Cortex of kidney (tissue), 1 donor: ENCODE measurements at places on chromosomes 6 and 20.

DNA sequence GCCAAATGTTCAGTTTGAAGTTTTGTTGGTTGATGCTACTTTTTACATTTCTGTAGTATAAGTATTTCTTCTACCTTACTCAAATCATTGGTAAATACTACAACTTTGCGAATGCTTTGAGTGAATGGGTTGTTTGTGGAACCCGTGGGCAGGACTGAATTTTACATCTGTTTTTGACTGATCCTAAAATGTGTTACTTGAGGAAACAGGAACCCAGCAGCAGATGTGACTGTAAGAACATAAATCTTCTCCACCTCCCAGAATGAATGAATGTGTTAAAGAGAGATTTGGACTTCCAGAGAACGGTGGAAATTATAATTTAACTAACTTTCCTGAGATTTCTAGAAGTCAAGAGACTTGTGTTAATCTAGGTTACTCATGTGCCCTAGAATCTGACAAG lies 728.5 kb upstream of the MARCKS start:
- DNase-seq, result no peak

DNA sequence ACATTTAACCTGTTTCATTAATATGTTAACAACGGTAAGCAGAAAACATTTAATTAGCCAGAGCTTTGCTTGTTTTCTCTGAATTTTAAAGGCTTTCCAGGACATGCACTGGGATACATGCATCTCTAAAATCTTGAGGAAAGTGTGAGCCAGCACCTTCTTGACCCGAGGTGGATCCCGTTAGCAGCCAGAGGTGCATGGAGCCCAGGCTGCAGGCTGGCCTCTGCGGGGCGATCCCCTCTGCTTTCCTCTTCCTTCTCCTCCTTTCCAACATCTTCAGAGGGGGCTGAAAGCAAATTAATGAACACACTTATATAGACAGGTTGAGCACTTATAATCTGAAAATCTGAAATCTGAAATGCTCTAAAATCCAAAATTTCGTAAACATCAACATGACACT lies 128.7 kb upstream of the CST7 start:
- DNase-seq, result no peak

- no peak for DNase-seq
These were observed 12.8 kb upstream of the MANBAL start for GRCh38 chr20:37276494-37277252.

GRCh38 chr20:43416591-43417228 lies 41.0 kb upstream of the SRSF6 start:
- DNase-seq, result no peak

DNA sequence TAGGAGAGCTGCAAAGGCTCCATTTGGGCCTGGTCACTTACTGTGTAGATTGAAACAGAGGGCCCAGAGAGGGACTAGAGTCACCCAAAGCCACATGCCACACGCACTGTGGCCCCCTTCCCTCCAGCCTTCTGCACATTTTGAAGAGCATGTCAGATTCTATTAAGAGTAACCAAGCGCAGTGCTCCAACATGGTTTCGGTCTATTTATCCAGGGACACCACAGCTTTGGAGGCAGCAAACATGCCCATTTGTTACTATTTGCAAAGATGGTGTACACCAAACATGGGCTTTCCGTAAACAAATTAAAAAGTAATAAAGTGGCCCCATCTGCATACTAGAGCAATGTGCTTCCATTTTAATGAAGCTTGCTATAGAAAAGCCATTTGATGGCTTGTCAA lies 43.7 kb upstream of the CCDC167 start:
- no peak for DNase-seq

DNA sequence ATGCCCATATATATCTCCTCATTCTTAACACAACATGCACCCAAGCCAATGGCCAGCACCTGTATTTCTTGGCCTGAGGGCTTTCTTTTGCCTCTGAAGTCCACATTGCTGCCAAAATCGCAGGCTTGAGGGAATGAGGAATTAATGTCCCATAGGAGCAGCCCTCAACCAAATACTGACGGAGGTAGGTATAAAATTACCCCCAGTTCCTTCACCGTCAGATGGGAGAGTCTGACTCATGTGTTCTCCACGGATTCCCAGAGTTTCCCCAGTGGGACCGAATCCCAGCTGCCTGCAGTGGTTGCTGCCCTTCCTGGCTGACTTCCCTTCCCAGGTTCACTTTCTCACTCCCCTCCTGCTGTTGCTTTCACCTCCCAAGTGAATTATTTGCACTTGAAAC lies 602.2 kb upstream of the NOX3 start:
- no peak for DNase-seq

DNA sequence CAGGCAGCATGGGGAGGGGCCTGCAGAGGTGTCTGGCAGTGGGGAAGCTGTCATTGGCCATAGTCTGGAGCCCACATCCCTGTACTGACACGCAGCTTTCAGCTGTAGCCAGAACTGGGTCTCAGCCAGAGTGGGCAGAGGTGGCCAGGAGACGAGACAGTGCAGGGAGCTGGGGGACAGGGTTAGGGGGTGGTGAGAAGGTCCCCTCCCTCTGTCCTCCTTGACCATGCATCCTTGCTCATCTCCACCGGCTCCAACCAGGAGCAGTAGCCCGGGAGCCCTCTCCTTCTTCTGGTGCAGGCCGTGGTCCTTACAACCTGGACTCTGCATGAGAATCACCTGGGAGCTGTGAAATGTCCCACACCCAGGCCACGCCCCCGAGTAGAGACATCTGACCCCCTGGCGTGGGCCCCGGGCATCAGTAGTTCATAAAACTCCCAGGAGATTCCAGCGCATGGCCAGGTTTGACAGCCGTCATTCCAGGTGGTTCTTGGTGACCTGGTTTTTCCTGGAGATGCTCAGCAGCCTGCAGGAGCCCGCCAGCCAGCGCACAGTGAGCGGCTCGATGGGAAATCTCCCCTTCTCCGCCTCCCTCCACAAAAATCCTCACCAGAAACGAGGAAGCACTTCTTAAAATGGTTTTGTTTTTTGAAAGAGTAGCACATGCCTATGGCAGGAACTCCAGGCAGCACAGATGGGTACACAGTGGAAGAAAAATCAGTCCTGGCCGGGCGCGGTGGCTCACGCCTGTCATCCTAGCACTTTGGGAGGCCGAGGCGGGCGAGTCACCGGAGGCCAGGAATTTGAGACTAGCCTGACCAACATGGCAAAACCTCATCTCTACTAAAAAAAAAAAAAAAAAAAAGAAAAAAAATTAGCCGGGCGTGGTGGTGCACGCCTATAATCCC lies 56.2 kb downstream of the ADNP start:
- no peak for DNase-seq

DNA sequence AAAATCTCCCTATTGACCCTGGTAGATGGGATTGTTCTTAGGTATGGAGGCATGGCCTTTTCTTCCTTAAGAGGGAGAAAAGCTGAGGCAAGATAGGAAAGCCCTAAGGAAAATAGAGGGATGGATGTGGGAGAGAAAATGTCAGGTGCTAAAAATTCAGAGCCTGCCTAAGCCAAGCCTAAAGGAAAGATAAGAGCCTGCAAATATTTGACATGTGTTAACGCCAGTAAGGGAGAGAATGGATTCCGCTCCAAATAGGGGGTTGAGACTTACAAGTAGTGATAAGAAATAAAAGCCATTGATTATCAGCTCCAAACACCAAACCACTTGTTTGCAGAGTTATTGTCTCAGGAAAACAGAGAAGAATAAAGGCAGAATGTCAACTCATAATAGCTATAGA lies 533.6 kb downstream of the PTPRT start:
- DNase-seq, result no peak

DNA sequence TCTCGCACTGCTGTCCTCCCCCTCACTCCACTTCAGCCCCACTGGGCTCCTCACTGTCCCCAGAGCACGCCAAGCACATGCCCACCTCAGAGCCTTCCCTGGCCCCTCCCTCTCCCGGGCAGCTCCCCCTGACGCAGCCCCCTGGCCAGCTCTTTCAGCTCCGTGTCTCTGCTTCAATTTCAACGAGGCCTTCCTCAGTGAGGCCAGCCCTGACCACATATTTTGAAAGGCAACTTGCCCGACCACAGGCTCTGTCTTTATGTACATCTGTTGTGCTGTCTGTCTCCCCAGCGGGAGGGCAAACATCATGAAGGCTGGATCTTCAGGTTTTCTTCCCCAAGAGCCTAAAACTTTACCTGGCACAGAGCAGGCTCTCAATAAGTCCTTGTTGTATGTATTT lies 44.6 kb downstream of the JPH2 start:
- no peak for DNase-seq

DNA sequence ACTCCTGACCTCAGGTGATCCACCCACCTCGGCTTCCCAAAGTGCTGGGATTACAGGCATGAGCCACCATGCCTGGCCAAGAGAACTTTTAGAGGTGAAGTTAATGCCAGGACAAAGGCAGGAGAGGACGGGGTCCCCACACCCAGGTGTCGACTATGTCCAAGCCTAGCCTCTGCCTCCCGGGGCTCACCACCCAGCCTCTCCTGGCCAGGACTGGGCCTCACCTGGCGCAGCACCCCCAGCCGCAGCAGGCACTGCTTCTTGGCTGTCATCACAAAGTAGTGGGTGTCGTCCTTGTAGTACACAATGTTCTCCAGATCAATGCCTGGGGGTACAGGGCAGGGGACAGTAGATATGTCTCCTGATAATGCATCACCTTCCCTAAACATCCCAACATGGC lies 4.2 kb downstream of the MICAL1 start:
- no peak for DNase-seq

- DNase-seq, result no peak
These were observed 14.0 kb downstream of the UST start for GRCh38 chr6:148760568-148761526.

DNA sequence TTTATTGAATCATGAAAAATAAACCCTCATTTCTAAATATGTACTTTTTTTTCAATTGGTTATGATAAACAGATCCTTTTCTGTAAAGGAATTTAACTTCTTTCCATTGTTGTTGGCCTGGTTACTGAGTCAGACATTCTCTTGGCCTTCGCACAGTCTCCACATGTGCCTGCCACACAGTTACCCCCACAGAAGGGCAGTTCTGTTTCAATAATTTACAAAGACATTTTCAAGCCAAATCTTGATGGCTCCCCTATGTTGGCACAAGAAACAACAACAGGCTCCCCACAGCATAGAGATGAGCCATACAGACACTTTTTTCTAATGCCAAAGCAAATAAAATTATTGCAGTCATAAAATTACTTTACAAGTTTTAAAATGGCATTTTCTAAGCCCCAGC lies 55.6 kb upstream of the BEND6 start:
- DNase-seq, result no peak

DNA sequence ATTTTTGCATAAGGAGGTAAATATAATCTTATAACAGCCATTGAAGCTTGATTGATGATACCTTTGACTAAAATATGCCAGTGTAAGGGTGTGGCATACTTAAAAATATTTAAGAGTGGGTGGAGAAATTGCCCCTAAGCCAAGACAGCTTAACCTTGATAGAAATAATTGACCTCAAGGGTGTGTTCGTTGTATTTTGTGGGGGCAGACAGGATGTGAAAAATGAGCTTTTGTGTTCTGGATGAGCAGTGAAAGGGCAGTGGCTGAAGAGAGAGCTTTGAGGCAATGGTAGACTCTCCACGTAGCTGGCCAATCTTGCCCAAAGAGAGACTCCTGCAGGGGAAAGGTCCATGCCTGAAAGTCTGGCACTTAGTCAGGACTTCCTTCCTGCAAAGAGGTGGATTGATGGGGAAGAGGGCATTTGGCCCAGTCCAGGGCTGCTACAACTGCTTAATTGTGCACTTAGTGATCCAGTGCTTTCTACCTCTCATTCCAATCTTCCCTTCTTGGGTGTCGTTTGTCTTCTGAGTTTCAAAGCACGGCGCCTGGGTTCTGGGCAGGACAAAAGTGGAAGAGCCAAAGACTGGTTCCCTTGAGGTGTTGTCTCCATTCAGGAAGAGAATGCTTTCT lies 15.6 kb upstream of the CD109 start:
- no peak for DNase-seq

DNA sequence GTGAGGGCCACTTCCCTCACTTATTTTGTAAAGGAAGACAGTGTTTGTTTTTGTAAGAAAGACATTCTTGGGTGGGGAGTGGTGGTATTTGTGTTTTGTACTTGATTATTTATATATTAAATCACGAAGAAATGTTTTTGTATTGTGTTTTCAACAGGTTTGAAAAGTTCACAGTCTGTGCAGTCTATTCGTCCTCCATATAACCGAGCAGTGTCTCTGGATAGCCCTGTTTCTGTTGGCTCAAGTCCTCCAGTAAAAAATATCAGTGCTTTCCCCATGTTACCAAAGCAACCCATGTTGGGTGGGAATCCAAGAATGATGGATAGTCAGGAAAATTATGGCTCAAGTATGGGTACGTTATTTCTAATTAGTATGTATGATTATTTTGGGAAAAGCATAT lies 137.2 kb downstream of the NCOA3 start:
- no peak for DNase-seq

DNA sequence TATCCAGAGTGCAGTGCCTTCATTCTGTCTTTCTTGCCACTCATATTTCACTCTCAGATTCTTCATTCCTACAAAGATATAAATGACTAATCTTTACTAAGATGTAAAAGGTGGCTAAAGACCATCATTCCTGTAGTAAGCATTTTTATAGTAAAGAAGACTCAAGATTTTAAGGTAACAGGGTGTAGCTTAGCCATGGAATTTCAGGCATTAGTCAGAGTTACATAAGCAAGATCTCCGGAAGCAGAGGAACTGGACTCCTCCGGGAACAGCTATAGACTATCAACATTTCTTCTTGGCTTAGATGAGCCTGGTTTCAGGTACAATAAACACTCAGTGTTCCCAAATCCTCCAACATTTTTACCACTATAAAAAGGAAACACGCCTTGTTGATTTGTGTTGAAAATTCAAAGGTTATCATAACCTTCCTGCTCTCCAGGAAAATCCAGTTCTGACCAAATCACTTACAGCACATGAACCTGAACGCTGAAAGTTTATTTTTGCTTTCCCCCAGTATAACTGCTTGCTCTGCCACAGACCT lies 23.7 kb downstream of the SERPINB1 start:
- DNase-seq, result no peak
